ENCODE measurements at places on chromosomes 16 and 17.

DNA sequence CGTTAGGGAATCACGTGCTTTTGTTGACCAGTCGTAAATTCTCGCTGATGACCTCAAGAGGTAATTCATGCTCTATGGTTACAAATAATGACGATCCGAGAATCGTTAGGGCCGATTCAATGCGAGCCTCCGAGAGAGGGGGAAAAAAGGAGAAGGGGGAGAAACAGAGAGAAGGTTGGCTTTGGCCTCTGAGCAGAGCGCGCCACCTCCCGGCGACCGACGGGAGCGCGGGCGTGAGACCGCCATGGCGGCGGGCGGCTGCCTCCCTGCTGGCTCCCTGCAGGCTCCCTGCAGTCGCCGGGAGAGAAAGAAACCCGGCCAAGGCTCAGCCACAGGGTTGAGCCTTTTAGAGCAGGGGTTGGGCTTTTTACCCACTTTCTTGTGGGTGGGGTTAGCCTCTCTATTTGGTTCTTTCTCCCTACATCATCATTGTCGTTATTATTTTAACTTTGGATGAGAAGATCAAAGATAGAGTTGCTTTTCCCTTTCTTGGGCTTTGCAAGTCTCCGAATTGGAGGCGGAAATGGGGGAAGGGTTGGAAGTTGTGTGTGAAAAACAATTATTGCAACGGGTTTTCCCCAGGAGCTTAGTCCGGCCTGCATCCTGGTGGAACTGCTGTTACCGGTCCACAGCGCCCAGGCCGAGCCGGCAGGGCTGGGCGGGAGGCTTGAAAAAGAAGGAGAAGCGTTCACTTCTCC, 410 bp upstream of the HOXB5 start:
- peak; percentile 93 for DNase-seq

DNA sequence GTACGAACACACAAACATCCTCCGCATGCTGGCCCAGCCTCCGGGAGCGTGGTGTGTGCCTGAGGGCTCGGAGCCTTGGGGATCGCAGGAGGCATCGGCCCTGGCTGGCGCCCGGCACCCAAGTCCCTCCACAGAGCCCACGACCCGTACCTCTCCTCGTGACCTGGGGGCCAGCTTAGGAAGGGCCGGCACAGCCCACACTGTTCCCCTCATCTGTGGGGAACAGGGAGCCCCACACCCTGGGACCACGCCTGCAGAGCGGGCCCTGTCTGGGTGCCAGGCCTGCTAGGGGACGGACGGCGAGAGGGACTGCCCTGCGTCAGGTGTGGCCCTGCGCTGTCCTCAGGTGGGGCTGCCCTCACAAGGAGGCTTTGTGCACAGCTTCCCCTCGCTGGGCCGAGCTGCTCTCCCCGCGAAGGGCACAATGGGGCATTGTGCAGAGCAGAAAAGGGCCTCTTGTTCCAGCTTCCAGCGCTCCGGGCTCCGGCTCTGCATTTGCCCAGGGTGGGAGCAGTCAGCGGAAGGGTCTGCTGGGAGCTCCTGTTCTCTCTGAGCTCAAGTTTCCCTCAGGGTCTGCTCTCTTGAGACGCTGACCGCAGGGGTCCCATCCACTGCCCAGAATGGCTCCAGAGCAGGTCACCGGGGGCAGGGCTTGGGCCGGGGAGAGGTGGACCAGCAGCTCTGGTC, 1.7 kb upstream of the LMF1 start:
- no peak for DNase-seq

- no peak for DNase-seq
Measured at GRCh38 chr17:67245694-67246402, 852 bp upstream of the HELZ start.

DNA sequence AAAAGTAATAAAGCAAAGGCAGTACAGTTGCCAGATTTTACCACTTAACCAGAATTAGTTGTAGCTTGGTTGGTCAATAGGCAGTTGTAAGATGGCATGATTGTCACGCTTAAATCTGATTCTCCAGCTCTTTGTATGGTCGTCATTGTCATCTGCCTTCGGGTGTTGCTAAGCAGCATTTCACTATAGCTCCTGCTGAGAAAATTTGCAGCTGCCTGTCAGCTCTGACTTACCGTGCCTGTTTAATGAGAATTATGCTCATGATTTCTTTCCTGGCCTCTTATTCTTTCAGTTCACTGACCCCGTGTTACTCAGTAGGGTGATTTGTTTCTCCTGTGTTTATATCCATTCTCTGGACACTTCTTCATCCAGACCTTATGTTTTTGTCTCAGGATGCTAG, 66.7 kb downstream of the TANGO6 start:
- no peak for DNase-seq

- no peak for DNase-seq
Measured at GRCh38 chr17:34369571-34369970, 6.5 kb upstream of the CCL1 start.

DNA sequence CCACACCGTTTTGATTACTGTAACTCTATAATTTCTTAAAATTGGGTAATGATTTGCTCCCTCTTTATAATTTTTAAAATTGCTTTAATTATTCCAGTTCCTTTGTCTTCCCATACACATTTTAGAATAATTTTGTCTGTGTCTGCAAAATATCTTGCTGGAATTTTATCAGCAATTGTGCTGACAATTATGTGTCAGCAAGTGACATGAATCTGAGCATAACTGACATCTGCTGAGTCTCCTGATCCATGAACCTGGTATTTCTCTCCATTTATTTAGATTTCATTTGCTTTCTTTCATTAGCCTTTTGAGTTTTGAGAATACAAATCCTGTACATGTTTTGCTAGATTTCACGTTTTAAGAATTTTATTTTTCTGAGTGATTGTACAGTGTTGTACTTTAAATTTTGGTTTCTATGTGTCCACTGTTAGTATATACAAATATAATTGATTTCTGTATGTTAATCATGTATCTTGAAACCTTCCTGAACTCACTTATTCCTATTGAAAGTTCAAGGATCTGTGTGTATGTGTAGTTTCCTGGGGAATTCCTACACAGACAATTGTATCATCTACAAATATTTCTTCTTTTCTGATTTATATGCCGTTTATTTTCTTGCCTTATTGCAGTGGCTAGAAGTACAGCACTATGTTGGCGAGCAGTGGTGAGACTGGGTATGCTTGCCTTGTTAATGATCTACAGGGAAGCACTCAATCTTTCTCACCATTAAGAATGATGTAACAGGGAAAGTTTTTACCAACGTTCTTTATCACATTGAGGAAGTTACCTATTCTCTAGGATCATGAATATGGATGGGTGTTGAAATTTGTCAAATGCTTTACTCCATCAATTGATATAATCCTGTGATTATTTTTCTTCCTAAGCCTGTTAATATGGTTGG, 45.2 kb downstream of the N4BP1 start:
- DNase-seq = no peak

DNA sequence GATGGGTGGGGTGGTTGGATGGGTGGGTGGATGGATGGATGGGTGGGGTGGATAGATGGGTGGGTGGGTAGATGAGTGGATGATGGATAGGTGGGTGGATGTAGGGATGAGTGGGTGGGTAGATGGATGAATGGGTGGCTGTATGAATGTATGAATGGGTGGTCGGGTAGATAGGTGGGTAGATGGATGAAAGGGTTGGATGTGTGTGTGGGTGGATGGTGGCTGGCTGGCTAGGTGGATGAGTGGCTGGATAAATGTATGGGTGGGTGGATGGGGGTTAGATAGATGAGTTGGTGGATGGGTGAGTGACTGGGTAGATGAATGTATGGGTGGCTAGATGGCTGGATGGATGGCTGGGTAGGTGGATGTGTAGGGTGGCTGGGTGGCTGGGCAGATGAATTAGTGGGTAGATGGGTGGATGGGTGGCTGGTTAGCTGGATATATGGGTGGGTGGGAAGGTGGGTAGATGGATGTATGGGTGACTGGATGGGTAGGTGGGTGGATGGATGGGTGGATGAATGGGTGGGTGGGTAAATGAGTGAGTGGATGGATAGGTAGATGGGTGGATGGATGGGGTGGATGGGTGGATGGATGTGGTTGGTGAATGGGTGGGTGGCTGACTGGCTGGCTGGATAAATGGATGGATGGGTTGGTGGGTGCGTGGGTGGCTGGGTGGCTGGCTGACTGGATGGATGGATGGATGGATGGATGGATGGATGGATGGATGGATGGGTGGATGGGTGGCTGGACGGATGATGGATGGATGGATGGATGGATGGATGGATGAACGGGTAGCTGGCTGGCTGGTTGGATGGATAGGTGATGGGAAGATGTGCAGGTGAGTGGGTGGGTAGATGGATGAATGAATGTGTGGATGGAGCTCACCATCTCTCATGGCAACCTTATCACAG, 18.9 kb upstream of the GOSR2 start:
- DNase-seq = no peak

- no peak for DNase-seq
Measured at GRCh38 chr16:85583491-85584181, 29.5 kb upstream of the GSE1 start.

DNA sequence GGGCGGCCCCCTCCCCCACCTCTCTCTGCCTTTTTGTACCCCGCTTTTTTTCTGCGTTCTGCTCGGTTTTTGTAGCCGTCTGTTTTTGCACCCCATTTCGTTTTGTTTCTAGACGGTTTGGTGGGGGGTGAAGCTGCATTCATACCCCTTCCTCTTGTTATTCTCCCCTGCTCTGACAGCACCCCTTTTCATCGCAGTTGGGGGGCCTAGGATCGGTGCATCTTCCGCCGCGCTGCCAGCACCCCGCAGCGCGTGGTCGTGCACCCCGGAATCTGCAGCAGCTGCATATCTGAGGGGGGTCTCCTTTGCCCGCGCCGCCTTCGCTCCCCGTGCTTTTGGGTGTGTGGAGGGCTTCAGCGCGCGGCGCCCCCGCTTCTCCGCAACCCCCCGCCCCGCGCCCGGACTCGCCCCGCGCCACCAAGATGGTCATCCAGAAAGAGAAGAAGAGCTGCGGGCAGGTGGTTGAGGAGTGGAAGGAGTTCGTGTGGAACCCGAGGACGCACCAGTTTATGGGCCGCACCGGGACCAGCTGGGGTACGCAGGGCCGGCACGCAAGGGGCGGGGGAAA, 455 bp downstream of the ATP1B2 start:
- DNase-seq = no peak

- DNase-seq = no peak
Measured at GRCh38 chr16:46662123-46662522, 26.9 kb downstream of the VPS35 start.

DNA sequence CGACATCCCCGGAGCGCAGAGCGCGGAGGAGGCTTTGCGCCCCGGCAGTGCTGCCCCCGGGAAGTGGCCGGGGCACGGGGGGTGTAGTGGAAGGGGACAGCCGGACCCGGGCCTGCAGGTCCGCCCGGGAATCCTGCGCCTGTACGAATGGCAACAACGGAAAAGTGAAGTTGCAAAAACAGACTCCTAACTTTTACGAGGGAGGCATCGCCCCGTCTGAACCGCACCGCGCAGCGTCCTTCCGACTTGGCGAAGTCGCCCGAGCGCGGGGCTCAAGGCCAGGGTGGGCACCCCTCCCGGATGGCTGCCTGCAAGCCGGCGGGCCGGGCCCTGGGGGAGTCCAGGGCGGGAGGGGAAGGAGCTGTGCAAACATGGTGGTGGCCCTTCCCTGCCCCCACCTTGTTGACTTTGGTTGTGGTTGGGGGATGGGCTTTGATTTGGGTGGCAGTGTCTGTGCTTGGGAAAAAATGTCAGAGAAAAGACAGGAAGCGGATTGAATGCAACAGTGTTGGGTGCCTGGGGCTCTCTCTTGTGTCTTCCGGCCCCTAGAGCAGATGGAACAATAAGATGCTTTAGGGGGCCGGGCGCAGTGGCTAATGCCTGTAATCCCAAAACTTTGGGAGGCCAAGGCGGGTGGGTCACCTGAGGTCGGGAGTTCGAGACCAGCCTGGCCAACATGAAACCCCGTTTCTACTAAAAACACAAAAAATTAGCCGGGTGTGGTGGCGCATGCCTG, 675 bp downstream of the RNF213 start:
- peak; percentile 55 for DNase-seq

GRCh38 chr16:70711211-70712031, 25.6 kb upstream of the MTSS2 start:
- DNase-seq = no peak

GRCh38 chr17:49630113-49630900, 47.6 kb downstream of the SPOP start:
- no peak for DNase-seq

DNA sequence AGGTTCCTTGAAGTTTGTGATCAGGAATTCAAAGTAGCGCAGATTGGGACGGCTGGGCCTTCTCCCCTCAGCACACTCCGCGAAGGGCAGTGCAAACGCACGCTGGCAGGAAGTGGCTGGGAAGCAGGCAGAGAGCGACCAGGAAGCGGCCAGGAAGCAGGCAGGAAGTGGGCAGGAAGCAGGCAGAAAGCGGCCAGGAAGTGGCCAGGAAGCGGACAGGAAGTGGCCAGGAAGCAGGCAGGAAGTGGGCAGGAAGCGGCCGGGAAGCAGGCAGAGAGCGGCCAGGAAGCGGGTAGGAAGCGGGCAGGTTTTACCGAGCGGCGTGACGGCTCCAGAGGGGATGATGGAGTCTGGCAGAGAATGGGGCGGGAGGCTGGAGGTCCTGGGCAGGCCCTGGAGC, 3.2 kb downstream of the DPEP1 start:
- DNase-seq = no peak

DNA sequence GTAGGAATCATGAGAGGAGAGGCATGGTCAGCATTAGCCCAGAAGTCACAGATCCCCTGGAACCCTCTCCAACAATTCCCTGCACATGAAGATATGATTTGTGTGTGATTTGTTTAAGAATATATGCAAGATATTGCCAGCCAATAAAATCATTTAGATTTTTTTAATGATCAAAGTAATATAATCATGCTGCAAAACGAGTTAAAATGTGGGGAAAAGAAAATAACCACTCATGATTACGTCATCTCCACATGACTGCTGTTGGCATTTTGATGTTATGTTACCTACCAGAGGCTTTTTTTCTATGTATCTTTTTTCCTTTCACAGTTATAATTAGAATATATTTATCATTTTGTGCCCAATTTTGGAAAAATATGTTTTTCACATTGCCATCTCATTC, 22.4 kb downstream of the SLC35G3 start:
- no peak for DNase-seq

GRCh38 chr17:2042390-2042847, 597 bp downstream of the OVCA2 start:
- DNase-seq = no peak

GRCh38 chr16:4515611-4516233, 22.9 kb downstream of the CDIP1 start:
- no peak for DNase-seq

- DNase-seq = no peak
Measured at GRCh38 chr17:7538891-7539545, 9.8 kb upstream of the TNFSF12 start.

GRCh38 chr17:17560167-17560566, 31.3 kb downstream of the PEMT start:
- no peak for DNase-seq

GRCh38 chr17:69057280-69057679, 3.4 kb downstream of the ABCA9 start:
- no peak for DNase-seq

All from left kidney (tissue), 8 donors.